ENCODE measurements at places on chromosomes 7 and 10.

GRCh38 chr7:117673839-117674238 is 194.0 kb downstream of the CFTR start:
- DNase-seq = peak; percentile 17

DNA sequence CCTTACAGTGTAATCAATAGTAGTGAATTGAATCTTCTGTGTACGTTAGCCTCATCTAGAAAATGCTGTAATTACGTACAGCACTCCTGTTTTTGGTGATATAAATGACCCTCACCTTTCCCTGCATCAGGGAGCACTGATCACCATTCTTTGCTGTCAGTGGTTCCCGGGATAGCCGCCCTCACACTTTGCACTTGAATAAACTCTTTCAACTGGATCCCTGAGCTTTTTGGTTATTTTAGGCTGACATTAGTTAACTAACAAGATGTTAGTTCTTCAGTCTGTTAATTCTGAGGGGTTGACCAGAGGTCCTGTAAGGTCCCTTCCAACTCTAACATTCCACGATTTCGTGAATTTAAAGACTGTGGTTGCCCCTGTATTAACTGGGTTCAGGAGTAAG is 23.4 kb upstream of the ZC3HAV1 start:
- no peak for DNase-seq

DNA sequence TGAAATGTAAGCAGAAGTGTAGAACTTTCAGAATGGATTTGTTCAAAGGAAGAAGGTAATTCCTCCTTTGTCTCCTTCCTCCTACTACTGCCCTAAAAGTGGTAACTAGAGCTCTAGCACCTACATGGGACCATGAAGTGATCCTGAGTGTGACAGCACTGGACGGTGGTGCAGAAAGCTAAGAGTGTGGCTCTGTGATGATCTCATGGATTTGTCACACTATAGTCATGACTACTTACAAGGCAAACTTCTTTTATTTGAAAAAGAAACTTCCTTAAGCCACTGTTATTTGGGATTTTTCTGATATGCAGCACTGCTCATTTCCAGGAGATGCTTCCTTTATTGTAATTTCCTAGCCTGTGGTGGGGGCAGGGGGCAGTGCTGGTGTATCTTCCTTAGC is 5.8 kb upstream of the FHIP2A start:
- no peak for DNase-seq

GRCh38 chr7:90383422-90383821 is 19.8 kb upstream of the CLDN12 start:
- DNase-seq = no peak

GRCh38 chr7:25726170-25726780 is 425.7 kb upstream of the NFE2L3 start:
- peak; percentile 19 for DNase-seq

DNA sequence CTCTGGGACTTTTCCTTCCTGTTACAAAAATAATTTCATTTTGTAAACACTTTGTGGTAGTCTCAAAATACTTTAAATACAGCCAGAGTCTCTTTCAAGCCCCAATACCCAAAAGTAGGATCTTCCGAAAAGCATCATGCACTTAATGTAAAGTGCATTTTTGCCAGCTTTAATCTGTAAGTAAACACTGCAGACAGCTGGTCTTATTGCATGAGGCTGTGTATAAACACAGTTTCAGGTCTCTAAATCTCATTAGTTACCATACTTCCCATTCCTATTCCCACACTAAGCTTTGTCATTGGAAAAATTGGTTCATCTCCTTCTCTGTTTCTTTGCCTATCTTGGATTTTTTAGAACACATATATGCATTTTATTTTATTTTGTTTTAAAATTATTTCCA is 87.6 kb upstream of the GNAI1 start:
- DNase-seq = peak; percentile 54

DNA sequence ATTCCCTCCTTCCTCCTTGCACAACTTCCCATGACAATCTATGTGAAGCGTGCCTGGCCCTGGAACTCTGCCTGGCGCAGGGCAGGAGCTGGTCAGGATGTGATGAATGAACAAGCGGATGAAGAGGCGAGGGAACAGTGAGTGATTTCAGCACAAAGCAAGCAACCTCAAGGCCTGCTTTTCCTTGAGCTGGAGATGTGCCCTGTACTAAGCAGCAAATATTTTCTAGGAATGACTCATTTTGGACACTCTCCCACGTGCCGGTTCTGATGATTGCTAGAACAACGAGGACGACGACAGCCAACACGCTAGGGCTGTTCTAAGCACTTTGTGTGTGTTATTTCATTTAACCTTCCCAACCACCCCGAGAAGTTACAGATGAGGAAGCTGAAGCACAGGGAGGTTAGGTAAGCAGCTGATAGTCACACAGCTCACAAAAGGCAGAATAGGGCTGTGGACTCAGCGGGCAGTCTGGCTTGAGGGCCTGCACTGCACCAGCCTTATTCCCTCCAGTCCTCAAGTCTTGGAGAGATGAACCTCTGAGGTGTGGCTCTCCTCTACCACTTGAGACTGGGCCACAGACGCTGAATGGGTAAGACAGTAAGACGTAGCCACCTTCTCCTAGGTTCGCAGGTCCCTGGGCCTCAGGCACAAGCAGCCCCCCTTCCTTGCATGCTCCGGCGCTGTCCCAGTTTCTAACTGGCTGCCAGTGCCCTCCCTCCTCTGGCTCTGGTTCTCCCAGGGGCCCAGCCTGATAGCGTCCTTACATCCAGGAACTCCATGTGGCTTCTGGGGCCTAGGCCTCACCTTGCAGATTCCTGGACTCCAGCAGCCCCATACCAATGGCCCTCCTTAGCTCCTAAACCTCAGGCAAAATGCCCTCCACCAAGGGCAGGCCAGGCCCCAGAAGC is 59.0 kb downstream of the YKT6 start:
- no peak for DNase-seq

GRCh38 chr10:80555415-80555814 is 17.7 kb downstream of the SH2D4B start:
- no peak for DNase-seq

- DNase-seq = no peak
These were observed 205.0 kb downstream of the FANK1 start for GRCh38 chr10:126101325-126101724.

DNA sequence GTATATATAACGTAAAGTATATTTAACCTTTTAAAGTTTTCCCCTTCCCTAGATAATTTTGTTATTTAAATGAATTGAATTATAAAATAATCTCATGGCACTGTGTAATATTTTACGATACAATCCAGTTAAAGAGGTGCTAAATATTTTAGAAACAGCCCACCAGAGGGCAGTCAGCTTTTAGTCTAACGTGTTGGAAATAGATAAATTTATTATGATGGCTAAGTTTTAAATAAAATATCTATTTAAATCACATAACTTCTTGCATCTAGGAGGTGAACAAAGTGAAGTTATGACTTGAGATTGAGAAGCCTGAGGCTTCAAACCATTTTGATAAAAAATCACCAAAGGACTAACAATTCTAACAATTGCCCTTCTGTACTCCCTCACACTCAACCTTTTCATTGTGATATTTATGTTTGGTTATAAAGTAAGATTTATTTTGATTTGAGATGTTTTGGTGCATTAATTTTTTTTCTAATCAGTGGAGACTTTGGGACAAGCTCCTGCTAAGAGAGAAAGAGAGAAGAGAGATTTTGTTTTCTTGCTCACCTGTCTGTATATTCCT is 171.5 kb upstream of the SP4 start:
- DNase-seq = peak; percentile 7

- peak; percentile 5 for DNase-seq
These were observed 23.4 kb downstream of the OR9A2 start for GRCh38 chr7:143003393-143004051.

GRCh38 chr10:104835422-104835821 is 194.3 kb downstream of the SORCS3 start:
- DNase-seq = no peak

- no peak for DNase-seq
These were observed 19.4 kb upstream of the GATA3 start for GRCh38 chr10:8035006-8035640.

DNA sequence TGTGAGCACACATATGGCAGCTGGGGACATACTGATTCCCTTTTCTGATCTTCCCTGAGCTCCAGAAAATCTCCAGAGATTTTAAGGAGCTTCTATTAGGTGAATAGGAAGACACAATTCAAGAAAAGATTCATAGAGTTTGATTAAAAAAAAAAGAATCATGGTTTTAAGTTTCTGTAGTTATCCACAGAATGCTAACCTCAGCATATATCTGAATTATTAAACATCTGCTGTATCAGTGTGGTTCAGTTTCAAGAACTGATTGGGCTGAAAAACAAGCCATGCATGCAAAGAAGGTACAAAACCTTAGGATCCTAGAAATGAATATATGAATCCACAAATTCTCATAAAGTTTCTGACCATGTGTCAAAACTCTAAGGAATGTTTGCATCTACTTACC is 94.1 kb upstream of the ZNF438 start:
- DNase-seq = no peak

DNA sequence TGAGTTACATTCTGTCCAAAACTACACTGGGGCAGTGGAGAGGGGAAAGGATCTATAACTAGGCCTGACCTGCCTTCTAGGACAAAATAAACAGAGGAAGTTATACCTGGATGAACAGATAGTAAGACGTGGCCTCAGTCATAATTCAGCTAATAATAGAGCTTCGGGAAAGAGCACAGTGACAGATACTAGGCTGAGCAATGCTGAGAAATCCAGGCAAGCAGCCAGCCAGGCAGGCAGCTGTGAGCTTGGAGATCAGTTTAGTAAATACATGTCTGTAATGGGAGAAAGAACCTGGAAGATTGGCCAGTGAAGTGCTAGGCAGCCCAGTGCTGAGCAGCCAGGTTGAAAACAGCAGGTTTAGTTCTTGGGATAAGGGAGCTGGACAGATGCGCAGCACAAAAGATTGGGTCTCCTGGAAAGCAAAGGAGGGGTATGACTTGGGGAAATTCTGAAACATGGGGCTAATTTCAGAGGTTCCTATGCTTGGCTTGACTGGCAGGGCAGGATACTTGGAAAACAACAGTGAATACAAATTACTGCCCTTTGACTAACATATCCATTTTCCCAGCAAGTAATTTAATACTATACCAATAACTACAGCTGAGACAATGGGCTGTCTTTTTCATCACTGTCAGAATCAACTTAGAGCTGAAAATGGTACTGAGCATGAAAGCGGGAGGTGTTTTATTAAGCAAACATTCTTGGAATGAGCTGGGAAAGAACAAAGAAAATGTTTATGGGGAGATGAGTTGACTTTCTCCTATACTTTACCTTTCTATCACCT is 140.8 kb downstream of the DGKB start:
- DNase-seq = peak; percentile 86

DNA sequence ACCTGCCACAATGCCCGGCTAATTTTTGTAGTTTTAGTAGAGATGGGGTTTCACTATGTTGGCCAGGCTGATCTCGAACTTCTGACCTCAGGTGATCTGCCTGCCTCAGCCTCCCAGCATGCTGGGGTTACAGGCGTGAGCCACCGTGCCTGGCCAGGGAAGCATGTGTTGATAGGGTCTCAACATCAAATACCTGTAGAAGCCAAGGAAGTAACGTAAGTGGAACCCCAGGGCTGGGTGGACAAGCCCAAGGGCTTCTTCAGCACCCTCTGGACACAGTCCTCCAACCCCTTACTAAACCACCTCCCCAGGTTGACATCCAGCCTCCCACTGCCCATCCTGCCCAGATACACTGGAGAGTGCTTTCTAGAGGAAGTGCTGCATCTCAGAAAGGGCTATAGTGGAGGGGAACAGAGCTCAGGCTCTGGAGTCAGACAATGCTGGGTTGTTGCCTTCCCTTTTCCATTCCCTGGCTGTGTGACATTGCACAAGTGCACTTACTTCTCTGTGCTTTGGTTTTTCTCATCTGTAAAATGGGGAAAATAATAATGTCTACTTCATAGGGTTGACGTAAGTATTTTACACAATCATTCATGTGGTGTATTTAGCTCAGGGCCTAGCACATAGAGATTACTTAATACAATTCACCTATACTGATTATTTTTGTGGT is 73.9 kb upstream of the KAT6B start:
- DNase-seq = no peak

DNA sequence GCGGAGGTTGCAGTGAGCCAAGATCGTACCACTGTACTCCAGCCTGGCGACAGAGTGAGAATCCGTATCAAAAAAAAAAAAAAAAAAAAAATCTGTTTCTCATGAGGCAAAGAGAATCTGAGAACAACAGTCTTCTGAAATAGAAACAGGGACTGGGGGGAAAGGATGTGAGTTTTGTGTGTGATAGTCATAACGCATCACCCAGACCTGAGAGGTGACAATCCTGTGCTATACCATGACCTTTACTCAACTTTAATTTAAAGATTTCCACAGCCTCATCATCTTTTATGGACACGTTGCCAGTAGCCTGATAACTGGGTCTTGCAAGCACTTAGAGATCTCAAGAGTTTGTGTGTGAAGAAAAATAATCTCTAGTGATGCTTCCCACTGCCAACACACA is 2.3 kb downstream of the ATXN7L1 start:
- DNase-seq = no peak

GRCh38 chr10:27513451-27514191 is 9.5 kb downstream of the RAB18 start:
- no peak for DNase-seq

DNA sequence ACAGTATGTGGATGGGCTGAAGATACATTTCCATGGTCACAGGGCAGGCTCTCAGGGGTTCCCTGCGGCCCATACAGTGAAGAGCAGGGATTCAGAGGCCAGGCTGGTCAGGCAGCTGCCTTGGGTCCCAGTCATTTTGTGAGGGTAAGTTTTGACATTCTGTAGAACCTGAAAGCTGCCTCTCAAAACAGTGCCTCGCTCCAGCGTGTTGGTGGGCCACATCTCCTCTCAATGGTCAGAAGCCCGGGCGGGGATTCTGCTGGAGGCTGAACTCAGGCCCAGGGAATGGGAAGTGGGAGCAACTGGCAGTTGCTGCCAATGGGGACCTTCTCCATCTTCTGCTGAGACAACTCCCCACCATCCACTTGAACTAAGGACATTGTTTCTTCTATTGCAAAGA is 190.0 kb downstream of the PTPN20 start:
- DNase-seq = no peak

- DNase-seq = peak; percentile 5
These were observed 29.0 kb downstream of the CPXM2 start for GRCh38 chr10:123862421-123863182.

GRCh38 chr10:56104923-56105322 is 256.1 kb downstream of the ZWINT start:
- DNase-seq = no peak

DNA sequence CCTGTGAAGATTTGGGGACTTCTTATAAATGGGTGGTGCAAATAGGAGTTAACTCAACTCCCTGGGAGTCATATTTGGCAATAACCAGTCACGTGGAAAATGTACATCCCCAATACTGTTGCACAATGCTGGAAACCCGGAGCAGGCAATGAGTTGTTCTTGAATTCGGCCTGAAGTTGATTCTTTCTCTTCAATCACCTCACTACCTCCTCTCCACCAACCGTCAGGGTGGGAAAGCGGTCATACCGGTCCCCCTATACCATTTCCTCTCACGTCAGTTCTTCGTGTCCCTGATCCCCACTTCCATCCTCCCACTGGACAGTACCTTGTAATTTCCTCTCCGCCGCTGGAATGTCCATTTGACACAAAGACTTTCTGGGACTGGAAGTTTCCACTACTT is 2.8 kb downstream of the GIMAP5 start:
- no peak for DNase-seq

Data from NCI-H1694 (cell line).